Endothelial cell of umbilical vein (primary cell): ENCODE measurements at places on chromosomes 1 and 21. TPM values are rescaled to one million over a fixed set of nuclear protein-coding genes. Genes with fewer than 3 reads are reported as not detected.

SELENON gene
- total RNA-seq, result 166 and 182 TPM in 2 replicates

GRCh38 chr1:49225464-49225863 lies 448.8 kb upstream of the BEND5 start:
- H3K27ac ChIP-seq, result no peak overlapping the region
- H3K4me3 ChIP-seq, result no peak overlapping the region
- no peaks in the 10 kb centered on the region for H3K4me1 ChIP-seq
- no peak for DNase-seq
- no peaks in the 10 kb centered on the region for H3K36me3 ChIP-seq
- H3K27me3 ChIP-seq, result no peaks in the 10 kb centered on the region

GRCh38 chr1:29119121-29119929 lies 4.4 kb downstream of the TMEM200B start:
- H3K27me3 ChIP-seq, result no peaks in the 10 kb centered on the region
- no peak for DNase-seq
- peaks cover 19% of the 10 kb centered on the region for H3K4me1 ChIP-seq
- peaks cover 12% of the 10 kb centered on the region for H3K36me3 ChIP-seq
- no peak overlapping the region for H3K4me3 ChIP-seq
- no peak overlapping the region for H3K27ac ChIP-seq

GRCh38 chr1:2483026-2483425 lies 6.9 kb downstream of the PLCH2 start:
- no peak overlapping the region for H3K27ac ChIP-seq
- H3K4me3 ChIP-seq, result no peak overlapping the region
- H3K4me1 ChIP-seq, result no peaks in the 10 kb centered on the region
- no peaks in the 10 kb centered on the region for H3K36me3 ChIP-seq
- DNase-seq, result no peak

DNA sequence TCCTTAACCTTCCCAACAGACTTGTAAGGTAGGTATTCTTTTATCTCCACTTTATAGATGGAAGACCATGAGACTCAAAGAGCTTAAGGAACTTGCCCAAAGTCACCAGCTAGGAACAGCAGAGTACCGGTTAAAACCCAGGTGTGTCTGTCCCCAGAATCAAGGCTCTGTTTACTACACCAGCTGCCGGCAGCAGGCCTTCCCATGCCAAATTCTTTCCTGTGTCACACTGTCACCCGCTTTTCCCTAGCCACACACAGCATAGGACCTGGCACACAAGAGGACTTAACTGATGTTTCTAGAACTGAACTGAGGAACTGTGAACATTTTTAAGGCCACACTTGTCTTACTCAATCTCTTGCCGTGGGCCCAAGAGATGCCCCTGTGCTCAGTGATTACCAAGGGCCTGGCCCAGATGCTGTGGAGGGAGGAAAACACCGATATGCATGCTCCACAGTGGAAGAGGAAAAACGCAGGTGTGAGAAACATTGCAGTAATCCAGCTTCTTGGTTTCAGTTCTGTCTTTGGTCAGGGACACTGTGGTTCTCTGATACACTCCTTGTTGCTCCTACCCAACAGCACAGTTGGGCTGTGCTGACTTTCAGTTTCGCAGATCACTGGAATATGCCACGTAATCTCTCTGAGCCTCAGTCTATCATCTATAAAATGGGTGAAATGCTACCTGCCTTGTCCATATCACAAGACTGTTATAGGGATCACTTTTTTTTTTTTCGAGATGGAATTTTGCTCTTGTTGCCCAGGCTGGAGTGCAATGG lies 13.9 kb upstream of the LY9 start:
- no peaks in the 10 kb centered on the region for H3K36me3 ChIP-seq
- no peaks in the 10 kb centered on the region for H3K4me1 ChIP-seq
- no peaks in the 10 kb centered on the region for H3K27me3 ChIP-seq
- DNase-seq, result no peak

DNA sequence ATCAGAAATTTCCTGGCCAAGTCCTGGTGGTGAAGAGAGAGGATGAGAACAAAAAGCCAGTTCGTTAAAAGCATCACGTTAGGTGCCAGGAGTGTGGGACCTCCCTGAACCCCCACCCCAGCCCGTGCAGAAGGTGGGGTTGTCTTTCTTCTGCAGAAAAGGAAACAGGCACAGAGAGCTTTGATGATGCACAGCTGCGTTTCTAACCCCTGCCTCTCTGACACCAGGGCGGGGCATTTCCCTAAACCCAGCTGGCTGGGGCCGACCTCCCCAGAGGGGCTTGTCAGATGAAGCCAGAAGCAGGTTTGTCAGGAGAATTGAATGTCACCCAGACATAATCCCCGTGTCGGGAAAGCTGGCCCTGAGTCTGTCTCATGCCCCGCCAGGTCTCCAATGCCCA lies 189.3 kb upstream of the EDN2 start:
- no peak for DNase-seq
- H3K36me3 ChIP-seq, result no peaks in the 10 kb centered on the region
- H3K4me3 ChIP-seq, result no peak overlapping the region
- H3K4me1 ChIP-seq, result no peaks in the 10 kb centered on the region
- H3K27me3 ChIP-seq, result no peaks in the 10 kb centered on the region
- H3K27ac ChIP-seq, result no peak overlapping the region

GRCh38 chr1:89546082-89546889 lies 21.7 kb downstream of the LRRC8B start:
- peak; percentile 80 for DNase-seq
- H3K36me3 ChIP-seq, result no peaks in the 10 kb centered on the region
- H3K4me3 ChIP-seq, result no peak overlapping the region
- H3K27ac ChIP-seq, result peak overlapping the region; percentile 94
- peaks cover 47% of the 10 kb centered on the region for H3K4me1 ChIP-seq
- no peaks in the 10 kb centered on the region for H3K27me3 ChIP-seq

OR2T4 gene
- total RNA-seq, result not detected in 2 replicates

GRCh38 chr1:228861832-228862180 lies 126.5 kb downstream of the RHOU start:
- no peaks in the 10 kb centered on the region for H3K4me1 ChIP-seq
- H3K36me3 ChIP-seq, result no peaks in the 10 kb centered on the region
- no peak for DNase-seq
- no peak overlapping the region for H3K4me3 ChIP-seq

GBP5 gene
- total RNA-seq, result 0.31 TPM in 1 of 2 replicates, not detected in the other

GRCh38 chr1:156228501-156228900 lies 13.5 kb upstream of the BGLAP start:
- DNase-seq, result no peak
- H3K4me3 ChIP-seq, result no peak overlapping the region
- H3K36me3 ChIP-seq, result peaks cover 9% of the 10 kb centered on the region
- no peaks in the 10 kb centered on the region for H3K27me3 ChIP-seq

DNA sequence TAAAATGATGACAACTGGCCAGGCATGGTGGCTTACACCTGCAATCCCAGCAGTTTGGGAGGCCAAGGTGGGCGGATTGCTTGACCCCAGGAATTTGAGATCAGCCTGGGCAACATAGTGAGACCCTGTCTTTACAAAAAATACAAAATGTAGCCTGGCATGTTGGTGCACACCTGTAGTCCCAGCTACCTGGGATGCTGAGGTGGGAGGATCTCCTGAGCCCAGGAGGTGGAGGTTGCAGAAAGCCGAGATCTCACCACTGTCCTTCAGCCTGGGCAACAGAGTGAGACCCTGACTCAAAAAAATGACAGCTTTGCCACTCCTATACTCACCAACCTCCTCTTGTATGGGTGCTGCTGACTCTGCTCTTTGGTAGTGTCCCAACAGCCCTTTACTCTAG lies 18.6 kb downstream of the SYT11 start:
- no peak for DNase-seq
- no peaks in the 10 kb centered on the region for H3K36me3 ChIP-seq
- no peak overlapping the region for H3K4me3 ChIP-seq
- no peak overlapping the region for H3K27ac ChIP-seq
- no peaks in the 10 kb centered on the region for H3K4me1 ChIP-seq

NCF2 gene
- not detected in 2 replicates for total RNA-seq

MAGOH gene
- 59.8 and 60.1 TPM in 2 replicates for total RNA-seq

- no peaks in the 10 kb centered on the region for H3K36me3 ChIP-seq
- H3K4me3 ChIP-seq, result no peak overlapping the region
- H3K27me3 ChIP-seq, result no peaks in the 10 kb centered on the region
- H3K27ac ChIP-seq, result no peak overlapping the region
- no peak for DNase-seq
- H3K4me1 ChIP-seq, result peaks cover 31% of the 10 kb centered on the region
These were observed 119.9 kb downstream of the NOS1AP start for GRCh38 chr1:162189345-162189744.

CLCA1 gene
- not detected in 2 replicates for total RNA-seq

- no peak overlapping the region for H3K4me3 ChIP-seq
- no peaks in the 10 kb centered on the region for H3K4me1 ChIP-seq
- no peaks in the 10 kb centered on the region for H3K36me3 ChIP-seq
These were observed 144.9 kb upstream of the HP1BP3 start for GRCh38 chr1:20931930-20932436.

DNA sequence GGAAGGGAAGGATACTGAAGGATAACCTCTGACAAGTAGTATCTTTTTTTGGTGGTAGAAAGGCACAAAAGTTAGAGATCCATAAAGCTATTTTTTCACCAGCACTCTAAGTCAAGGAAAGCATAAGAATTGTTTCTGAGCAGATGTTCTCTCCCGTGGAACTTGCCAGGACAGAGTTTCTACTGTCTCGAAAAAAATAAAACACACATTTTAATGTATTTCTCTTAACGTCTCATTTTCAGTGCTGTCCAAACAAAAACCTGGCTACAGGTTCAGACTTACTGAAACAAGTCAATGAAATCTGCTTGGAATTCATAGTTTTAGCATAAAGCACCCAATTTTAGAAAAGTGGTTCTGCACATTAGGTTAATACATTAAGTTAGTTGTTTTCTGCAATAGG lies 338.3 kb downstream of the LTN1 start:
- H3K27ac ChIP-seq, result no peak overlapping the region
- no peak for DNase-seq
- no peaks in the 10 kb centered on the region for H3K27me3 ChIP-seq
- H3K4me1 ChIP-seq, result no peaks in the 10 kb centered on the region

GRCh38 chr1:164673584-164674214 lies 114.7 kb downstream of the PBX1 start:
- H3K36me3 ChIP-seq, result no peaks in the 10 kb centered on the region
- H3K27me3 ChIP-seq, result no peaks in the 10 kb centered on the region
- no peaks in the 10 kb centered on the region for H3K4me1 ChIP-seq
- H3K4me3 ChIP-seq, result no peak overlapping the region
- H3K27ac ChIP-seq, result no peak overlapping the region
- no peak for DNase-seq

XCL1 gene
- not detected in 2 replicates for total RNA-seq
